Kasumi-1 (cell line): ENCODE measurements at places on chromosomes 1 and 21.

- DNase-seq: no peak
These were observed 536.6 kb upstream of the NR5A2 start for GRCh38 chr1:199490769-199491527.

DNA sequence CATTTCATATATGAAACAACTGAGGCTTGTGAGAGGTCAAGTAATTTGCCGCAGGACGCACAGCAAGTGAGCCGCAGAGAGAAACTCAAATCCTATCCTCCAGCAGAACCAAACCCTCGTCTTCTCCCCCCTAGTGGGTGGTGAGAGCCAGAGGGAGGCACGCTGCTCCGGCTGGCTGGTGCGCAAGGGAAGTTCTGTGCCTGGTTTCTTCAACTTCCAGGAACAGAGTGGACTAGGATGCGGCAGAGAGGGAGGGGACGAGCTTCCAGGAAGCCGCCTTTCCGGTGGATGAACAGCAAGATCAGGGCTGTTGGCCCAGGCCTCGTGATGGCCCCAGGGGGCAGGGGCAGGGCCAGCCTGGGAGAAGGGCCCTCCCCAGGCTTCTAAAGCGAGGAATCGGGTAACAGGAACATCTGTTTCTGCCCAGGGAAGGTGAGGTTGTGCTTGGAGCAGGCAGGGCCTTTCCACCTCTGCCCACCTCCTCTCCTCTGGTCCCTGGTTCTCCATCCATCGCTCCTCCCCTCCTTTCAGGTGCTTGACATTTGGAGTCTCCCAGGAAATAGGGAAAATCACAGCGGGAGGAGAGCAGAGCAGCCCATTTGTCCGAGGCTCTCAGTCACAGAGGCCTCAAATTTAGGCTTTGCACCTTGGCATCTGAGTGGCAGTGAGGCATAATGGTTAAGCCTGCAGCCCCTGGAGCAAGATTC, 16.8 kb upstream of the PDIK1L start:
- no peak for DNase-seq

- DNase-seq: no peak
These were observed 18.1 kb upstream of the AK5 start for GRCh38 chr1:77263708-77264107.

DNA sequence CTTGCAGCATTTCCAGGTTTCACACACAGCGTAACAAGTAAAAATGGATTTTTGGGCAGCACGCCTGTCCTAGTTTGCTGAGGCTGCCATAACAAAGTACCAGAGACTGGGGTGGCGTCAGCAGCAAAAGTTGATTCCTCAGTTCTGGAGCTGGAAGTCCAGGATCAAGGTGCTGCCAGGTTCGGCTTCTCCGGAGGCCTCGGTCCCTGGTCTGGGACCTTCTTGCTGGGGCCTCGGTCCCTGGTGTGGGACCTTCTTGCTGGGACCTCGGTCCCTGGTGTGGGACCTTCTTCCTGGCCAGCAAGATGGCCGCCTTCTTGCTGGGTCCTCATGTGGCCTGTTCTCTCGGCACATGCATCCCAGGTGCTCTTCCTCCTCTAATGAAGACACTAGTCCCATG, 104.0 kb downstream of the PDE9A start:
- no peak for DNase-seq

DNA sequence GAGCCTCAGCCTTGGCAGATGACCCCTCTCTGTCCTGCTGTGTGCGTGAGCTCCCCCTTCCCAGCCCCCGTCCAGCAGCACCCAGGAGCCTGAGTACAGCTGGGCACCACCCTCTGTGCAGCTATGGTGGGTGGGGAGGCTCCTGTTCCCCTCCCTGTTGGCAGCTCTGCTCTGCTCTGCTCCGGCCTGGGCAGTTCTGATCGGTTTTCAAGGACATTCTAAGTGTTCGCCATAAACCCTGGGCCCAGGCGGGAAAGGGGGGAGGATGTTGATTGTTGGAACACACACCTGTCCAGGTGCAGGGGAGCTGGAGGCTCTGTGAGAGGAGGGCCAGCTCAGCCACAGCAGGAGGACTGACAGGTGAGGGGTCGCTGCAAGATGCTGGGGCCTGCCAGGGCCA, at the start of gene CLCNKB:
CLCNKB (plus strand) TSS at position 262 of the 400 bp plus-strand sequence. CDS start 711 bp downstream, outside the sequence.
- no peak for DNase-seq

DNA sequence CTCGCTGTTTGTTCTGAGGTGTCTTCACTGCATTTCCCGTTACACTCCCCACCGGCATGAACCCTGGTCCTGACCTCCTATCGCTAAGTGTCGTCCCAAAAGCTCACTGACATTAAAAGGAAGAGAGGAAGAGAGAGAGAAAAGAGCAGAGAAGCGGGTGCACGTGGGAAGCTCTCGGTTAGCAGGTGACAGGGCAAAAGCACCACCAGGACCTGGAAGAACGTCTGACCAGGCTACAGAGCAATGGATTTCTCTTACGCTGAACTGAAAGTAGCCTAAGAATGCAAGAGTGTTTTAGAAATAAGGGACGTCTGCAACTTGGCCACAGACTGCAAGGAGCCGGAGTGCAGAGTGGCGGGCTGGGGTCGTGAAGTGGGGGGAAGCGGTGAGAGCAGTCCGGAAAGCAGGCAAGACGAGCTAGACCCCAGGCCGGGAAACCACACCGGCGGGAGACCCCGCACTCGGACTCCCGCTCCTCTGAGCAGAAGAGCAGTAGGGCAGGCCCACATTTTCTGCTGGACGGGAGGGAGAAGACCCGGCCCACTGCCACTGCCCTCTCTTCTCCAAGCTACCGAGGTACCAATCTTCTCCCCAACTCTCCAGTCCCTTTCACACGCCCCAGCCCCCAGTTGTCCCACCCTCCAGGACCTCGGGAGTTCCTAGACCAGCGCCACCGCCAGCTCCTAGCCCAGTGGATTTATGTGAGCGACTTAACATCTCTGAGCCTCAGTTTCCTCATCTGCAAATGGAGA, 8.3 kb upstream of the MPZL1 start:
- peak; percentile 27 for DNase-seq

DNA sequence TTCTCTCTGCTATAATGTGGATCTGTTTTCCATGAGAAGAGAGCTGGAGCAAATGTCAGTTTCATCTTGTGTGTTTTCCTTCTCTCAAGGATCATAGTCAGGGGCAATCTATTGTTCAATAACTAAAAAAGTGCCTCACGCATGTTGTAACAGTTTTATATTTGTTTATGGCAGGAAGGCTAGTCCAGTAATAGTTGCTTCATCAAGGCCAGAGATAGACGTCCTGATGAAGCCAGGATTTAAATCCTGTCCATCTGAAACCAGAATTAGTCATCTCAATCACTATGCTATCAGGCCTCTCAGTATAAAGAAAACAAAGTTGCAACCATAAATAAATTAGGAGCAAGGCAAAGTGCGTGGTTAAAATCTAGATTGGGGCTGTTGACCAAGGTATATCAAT, 30.2 kb upstream of the DUSP10 start:
- DNase-seq: no peak

- no peak for DNase-seq
These were observed 160.5 kb downstream of the RASAL2 start for GRCh38 chr1:178254433-178254832.

- no peak for DNase-seq
These were observed 35.0 kb downstream of the UCK2 start for GRCh38 chr1:165862448-165862847.

- DNase-seq: no peak
These were observed 993 bp downstream of the DDX59 start for GRCh38 chr1:200668514-200669313.

DNA sequence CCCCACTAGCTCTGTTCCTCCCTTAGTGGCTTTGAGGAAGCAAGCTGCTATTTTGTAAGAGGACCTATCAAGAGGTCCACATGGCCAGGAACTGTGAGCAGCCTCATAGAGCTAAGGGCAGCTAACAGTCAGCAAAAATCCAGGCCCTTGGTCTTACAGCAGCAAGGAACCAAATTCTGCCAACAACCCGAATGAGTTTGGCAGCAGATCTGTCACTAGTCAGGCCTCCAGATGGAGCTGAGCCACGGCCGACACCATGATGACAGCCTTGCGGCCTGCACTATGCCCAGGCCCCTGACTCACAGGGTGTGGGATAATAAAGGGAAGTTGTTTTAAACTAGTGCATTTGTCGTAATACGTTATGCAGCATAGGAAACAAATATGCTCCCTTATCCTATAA, 28.0 kb upstream of the H3-3A start:
- peak; percentile 95 for DNase-seq

DNA sequence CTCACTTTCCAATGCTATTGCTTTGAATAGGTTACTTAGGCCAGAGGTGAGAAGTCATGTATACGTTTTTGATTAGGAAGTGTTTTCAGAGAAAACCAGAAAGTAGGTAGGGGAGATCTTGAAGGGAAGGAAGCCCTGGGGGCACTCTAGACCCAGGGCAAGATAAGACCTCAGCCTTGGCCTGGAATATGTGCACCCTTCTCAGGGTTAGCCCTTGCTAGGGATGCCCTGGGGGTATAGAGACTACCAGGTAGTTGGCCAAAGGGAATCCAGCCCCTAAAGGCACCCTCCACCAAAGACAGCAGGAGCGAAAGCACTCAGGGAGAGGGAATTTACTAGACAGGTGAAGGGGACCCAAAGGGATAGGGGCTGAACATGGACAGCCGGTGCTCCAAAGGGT, 7.0 kb downstream of the TIAM1 start:
- DNase-seq: no peak

GRCh38 chr1:29647581-29647980, 411.3 kb downstream of the PTPRU start:
- DNase-seq: no peak

DNA sequence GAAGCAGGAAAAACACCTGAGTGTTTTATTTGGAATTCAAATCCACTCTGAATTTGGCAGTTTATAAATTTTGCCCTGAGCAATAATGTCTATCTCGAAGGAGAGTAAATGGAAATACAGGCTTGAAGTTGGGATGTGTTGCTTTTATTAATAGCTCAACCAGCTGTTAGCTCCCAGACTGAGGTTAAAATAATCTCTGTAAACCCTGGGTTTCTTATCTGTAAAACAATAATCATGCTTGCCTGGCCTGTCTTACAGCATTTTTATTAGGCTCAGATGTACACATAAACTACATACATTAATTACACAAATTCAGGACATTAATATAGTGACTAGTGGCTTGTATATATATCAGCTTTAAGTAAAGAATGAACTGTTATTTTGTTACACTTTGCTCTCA, 148.5 kb downstream of the GALNT2 start:
- DNase-seq: no peak

GRCh38 chr1:205669341-205670149, 10.8 kb downstream of the SLC45A3 start:
- no peak for DNase-seq

GRCh38 chr1:231636157-231636556, 9.6 kb downstream of the DISC1 start:
- DNase-seq: no peak

GRCh38 chr1:205774198-205775014, 876 bp downstream of the RAB29 start:
- peak; percentile 16 for DNase-seq

- no peak for DNase-seq
These were observed 426.6 kb upstream of the PLXNA2 start for GRCh38 chr1:208670778-208671177.

GRCh38 chr1:37482796-37483744, 8.7 kb downstream of the ZC3H12A start:
- DNase-seq: no peak

DNA sequence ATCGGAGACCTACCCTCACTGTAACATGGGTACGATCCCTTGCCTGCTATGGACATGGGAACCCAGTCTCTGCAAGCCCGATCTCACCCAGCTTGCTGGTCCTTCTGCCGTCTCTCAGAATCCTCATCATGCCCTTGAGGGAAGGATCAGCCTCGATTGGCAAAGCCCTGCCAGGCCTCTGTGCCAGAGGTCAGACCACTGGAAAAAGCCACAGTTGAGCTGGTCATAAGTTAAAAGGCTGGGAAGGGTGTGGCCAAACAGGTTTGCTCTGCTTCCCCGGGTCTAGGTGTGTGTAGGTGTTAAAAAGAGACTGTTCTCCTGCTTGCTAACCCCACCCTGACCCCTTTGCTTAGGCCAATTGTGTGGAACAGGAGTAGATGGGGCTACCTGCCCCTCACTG, 19.5 kb upstream of the PADI3 start:
- DNase-seq: no peak
